Activated CD8-positive, alpha-beta memory T cell treated with anti-CD3 and anti-CD28 coated beads for 1 hour (primary cell): ENCODE measurements at places on chromosomes 3 and 15.

- DNase-seq: no peak
Observed at GRCh38 chr3:195453236-195453635, 10.4 kb upstream of the ACAP2 start.

DNA sequence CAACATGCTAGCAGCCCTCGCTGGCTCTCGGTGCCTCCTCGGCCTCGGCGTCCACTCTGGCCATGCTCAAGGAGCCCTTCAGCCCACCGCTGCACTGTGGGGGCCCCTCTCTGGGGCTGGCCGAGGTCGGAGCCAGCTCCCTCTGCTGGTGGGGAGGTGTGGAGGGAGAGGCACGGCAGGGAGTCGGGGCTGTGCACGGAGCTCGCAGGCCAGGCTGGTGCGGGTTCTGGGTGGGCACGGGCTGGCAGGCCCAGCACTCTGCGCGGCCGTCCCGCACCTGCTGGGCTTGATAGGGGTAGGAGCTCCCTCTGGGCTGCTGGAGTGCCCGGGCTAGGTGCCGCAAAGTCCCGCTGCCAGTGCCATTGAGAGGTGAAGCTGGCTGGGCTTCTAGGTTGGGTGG lies 251.0 kb downstream of the SQOR start:
- no peak for DNase-seq

DNA sequence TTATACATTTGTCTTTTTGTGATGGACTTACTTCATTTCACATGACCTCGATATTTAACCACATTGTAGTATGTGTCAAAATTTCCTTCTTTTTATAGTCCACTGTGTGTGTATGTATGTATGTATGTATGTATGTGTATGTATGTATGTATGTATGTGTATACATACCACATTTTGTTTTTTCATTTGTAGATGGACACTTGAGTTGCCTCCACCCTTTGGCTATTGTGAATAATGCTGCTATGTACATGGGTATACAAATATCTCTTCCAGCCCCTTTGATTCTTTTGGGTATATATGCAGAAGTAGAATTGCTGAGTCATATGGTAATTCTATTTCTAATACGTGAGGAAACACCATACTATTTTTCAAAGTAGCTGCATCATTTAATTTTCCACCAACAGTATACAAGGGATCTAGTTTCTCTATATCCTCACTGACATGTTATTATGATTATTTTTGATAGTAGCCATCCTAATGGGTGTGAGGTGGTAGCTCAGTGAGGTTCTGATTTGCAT lies 228.2 kb downstream of the OPA1 start:
- DNase-seq: no peak

- DNase-seq: no peak
Observed at GRCh38 chr3:78879295-78879860, 888.4 kb downstream of the ROBO1 start.

DNA sequence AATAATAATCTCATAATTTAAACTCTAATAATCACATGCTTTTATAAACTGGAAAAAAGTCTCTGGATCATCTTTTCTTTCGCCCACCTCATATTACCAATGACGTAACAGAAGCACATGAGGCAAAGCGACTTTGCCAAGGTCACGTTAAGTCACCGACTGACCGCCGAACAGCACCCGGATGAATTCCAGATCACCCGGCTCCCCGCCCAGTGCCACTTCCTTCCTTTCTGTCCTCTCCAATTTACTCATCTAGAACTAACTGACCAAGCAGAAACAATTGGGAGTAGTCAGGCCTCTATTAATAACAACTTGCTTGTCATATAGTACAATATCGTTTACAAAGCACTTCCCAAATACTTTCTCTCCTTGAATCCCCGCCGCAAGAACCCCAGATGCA lies 21.1 kb downstream of the FGF12 start:
- DNase-seq: no peak

DNA sequence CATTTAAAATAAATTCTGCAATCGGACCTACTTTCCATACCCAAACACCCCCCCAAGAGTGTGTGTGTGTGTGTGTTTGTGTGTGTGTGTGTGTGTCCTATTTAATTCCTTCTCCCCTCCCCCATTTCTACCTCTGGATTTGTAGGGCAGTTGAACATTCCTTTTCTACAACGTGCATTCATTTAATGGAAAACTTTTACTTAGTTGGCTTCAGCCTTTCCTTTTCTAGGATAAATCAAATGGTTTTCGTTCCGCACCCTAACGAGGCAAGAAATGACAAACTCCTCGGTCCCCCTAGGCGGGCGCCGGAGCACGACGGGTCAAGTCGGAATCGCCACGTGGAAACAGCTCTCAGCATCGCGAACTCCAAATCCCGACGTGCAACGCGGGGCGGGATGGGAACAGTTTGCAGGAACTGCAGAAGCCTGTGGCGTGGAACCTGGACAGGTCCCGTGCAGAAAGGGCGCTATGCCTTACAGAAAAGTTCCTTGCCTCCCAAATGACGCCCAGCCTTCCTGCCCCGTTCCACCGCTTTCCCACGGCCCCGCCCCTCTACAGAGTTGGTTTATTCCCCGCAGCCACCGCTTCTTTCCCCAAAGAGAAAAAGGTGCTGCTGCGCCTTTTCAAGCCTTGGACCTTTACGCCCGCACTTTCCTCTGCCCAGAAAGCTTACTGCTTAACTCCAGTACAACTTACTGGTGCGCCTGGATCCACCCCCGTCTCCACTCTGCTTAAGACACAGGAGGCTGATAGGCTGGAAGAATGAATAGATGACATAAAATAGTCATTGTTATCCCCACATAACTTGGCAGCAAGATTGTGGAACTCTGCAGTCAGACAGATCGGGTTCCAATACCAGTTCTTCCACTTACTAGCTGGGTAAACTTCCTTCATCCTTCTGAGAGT lies 1.1 kb upstream of the EIF2B5 start:
- no peak for DNase-seq

DNA sequence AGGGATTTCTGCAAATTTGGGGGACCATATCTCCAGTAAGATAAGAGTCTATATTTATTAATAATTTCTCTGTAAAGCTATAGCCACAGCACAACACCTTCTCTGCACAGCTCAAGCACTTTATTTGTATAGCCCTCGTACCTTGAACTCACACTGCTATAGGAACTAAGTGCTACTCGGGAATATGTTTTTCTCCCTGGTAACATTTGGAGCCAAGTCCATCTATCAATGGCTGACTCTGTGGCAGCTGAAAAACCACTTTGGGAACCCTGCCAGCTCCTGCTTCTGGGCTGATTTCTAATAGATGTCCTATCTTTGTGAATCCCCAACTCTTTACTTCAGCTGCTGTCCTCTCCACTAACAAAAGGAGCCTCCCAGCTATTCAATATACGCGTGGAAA lies 298.5 kb downstream of the GBE1 start:
- no peak for DNase-seq

DNA sequence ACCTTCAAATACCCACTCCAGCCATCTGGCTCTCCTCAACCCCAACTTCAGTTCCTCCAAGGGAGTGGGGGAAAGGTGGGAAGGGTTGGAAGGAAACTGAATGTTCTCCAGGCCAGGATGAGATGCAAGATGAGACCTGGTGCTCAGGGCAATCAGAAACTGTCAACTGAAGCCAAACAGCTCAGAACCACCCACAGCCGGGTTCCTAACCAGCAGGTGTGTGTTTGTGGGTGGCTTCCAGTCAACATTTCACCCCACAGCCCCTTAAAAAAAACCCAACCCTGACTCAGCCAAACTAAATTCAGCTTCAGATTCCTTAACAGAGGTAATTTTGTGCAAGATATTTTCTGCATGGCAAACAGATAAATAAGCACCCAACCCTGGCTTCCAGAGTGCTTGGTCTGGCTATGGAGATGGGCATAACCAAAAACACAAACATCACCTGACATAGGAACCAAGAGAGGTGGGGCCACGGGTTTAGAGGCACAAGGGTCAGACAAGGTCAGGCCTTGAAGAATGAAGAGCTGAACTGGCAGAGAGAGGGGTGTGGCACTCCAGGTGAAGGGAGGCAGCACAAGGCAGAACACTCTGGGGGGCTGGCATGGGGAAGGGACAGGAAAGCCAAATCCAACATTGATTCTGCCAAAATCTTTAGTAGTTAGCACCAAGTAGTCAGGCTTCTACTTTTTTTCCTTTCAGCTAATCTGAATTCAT lies 34.7 kb downstream of the ZNF445 start:
- DNase-seq: no peak

GRCh38 chr3:37824090-37824953 lies 37.4 kb upstream of the CTDSPL start:
- no peak for DNase-seq
